Left forelimb (tissue), 1 donor: ENCODE measurements at places on chromosomes 12 and 14.

DNA sequence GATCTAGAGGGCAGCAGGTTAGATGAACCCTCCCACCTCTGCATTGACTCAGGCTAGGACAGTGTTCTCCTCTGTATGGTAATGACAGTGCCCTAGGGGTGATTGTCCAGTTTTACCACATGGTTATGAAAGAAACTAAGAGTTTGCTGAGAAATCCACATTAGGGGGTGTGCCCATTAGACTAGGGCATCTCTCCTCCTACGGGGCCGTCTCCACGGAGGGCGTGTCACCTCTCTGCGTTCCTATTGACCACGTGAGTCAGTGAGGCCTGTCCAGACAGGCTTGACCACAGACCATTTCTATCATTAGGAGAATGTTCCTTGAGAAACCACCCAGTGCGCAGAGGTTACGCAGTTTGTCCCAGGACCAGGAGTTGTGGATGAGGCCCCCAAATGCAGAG, 8.3 kb downstream of the MVK start:
- no peak for DNase-seq

- DNase-seq, result no peak
These were observed 812.4 kb downstream of the NRXN3 start for GRCh38 chr14:78982551-78982950.

- no peak for DNase-seq
These were observed 11.2 kb upstream of the CDC42BPB start for GRCh38 chr14:103068351-103069073.

DNA sequence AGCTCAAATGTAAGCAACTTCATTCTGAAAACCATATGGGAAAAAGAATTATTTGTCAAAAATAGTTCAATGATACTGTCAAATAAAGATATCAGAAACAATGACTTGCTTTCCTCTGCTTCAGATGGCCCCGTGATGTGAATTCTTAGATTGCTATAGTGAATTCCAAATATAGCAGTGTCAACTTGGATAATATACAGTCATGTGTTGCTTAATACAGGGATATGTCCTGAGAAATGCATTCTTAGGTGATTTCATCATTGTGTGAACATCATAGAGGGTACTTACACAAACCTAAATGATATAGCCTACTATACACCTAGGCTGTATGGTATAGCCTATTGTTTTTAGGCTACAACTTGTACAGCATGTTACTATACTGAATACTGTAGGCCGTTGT, 108.7 kb upstream of the MIS18BP1 start:
- no peak for DNase-seq

DNA sequence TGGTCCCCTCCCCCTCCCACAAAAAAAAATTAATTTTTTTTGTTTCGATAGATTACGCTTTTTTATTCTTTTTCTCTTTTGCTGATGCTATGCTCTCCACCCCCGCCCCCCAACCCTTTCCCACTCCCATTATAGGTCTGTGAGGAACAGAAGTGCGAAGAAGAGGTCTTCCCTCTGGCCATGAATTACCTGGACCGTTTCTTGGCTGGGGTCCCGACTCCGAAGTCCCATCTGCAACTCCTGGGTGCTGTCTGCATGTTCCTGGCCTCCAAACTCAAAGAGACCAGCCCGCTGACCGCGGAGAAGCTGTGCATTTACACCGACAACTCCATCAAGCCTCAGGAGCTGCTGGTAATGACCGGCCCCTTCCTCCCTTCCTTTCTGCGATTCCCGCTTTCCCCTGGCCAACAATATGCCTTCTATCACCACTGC, 2.3 kb downstream of the CCND2 start:
- DNase-seq, result no peak

DNA sequence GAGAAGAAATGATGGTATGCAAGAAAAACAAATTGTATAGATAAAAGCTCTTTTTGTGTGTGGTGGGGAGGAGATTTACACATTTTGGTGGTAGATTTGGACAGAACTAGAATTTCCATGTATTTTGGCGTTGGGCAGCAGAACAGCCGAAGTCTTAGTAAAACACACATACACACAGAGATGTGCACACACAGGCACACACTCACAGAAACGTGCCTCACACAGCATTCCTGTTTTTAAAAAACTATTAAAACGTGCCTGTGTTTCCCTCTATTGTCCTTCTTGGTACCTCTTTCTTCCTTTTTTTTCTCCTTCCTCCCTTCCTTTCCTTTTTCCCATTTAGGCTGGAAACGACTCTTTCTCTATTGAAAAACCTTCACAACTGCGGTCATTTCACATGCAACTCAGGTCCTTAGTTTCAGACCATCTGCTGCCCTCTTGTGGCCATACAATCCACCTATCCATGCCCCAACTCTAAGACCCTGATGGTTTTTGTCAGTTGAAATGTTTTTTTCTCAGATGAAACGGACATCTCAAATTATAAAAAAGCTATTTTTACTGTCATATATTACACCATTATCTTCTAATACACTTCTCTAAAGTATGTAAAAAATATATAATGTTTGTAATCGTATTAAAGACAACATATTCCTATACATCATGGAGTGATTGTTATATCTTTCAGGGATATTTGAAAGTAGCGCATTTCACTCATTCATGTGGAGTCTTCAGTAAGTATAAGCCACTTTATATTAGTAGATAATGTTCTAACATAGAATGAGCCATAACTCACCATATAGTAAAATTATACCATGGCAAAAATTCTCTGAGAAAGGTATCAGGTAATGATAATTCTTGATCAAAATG, 386.7 kb upstream of the NOVA1 start:
- DNase-seq, result no peak

GRCh38 chr12:88207921-88208620, 66.0 kb downstream of the TMTC3 start:
- no peak for DNase-seq

DNA sequence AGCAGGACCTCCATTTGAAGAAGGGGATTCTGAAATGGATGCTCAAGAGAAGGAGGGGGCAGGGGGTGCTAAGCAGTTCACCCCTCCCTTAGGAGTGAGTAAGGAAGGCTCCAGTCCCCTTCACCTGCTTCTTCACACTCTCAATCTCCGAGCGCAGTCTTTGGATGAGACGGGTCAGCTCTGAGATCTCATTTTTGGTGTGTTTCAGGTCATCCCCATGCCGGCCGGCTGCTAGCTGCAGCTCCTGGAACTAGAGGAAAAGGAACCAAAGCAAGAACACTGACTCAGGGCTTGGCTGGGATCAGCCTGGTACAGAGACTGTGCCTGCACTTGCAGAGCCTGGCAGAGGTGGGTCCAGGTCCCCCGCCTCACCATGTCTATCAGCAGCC, 7.3 kb downstream of the KRT73 start:
- DNase-seq, result no peak

- peak; percentile 50 for DNase-seq
These were observed 13.3 kb downstream of the TNS2 start for GRCh38 chr12:53062977-53063707.

- DNase-seq, result peak; percentile 73
These were observed 3.6 kb downstream of the TNFAIP2 start for GRCh38 chr14:103126873-103127304.

- no peak for DNase-seq
These were observed 40.8 kb downstream of the CCDC60 start for GRCh38 chr12:119375075-119375882.

DNA sequence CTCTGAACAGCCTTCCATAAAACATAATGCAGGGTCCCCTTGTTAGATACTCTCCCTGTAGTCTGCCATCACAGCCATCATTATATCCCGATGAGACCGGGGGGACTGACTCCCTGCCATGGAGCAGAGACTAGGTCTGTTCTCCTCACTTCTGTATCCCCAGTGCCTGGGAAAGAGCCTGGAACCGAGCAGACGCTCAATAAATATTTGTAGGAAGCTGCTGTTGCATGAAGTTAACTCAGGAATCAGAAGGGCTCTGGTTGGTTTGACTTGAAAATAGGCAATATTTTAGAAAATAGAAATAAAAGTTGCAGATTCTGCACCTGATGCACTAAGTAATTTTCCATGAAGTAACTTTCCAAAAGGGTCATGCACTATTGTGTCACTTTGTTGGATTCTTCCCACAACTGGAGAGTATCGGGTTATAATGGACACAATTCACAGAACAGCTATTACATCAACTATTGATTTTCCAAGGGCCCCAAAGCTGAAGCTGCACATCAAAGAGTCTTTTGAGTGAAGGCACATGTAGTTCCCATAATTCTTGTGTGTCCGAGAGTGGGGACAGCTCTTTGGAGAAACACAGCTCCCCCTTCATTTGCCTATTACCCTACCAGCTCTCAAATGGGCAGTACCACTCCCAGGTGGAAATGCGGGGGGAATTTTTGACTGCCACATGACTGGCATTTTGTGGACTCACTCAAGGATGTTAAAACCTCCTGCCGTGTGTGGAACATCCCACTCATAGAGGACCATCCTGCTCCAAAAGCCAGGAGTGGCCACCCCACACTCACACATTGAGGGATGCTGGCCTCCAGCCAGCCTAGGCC, 18.8 kb downstream of the CLMN start:
- DNase-seq, result no peak

DNA sequence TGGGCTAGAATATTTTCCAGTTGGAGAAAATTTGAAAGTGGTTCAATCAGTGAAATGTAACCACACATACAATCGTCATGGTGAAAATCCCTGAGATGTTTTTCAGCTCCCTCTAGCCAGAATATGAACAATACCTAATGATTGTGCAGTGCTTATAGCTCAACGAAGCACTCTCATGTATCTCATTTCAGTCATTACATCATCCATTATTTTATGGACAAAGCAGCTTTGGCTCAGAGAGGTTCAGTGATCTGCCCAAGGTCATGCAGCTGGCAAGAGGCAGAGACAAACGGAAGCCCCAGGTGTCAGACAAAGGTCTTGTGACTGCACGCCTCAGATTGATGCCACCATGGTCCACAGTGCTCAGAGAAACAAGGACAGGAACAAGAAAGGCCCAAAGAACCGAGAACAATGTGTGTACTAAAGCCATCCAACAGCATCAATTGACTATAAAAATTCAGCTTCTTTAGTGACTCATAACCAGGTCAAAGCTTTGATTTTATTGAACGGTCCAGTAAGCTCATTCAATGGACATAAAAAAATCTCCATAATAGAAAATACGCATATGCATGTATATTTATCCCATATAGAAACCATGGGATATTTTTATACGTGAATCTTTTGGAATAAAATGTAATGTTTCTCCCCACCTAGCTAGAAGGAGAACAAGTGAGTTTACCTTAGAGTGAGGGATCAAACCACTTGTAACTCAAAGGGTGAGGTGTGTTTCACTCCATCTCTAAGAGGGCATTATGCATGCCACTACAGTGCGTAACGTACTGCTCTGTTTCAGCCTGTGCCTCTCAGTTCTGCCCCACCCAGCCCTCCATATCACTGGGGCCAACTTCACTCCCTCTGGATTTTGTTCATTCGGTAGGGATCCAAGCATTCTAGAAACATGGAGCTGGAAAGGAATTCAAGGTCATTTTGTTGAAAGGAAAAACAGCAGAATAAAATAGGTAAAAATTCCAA, 141.8 kb downstream of the GRIN2B start:
- DNase-seq, result no peak

- no peak for DNase-seq
These were observed 20.0 kb downstream of the C12orf76 start for GRCh38 chr12:110028323-110028722.

GRCh38 chr12:89828575-89828974, 119.9 kb upstream of the ATP2B1 start:
- DNase-seq, result no peak

- DNase-seq, result no peak
These were observed 1349.1 kb downstream of the TMEM121 start for GRCh38 chr14:106875503-106875902.

DNA sequence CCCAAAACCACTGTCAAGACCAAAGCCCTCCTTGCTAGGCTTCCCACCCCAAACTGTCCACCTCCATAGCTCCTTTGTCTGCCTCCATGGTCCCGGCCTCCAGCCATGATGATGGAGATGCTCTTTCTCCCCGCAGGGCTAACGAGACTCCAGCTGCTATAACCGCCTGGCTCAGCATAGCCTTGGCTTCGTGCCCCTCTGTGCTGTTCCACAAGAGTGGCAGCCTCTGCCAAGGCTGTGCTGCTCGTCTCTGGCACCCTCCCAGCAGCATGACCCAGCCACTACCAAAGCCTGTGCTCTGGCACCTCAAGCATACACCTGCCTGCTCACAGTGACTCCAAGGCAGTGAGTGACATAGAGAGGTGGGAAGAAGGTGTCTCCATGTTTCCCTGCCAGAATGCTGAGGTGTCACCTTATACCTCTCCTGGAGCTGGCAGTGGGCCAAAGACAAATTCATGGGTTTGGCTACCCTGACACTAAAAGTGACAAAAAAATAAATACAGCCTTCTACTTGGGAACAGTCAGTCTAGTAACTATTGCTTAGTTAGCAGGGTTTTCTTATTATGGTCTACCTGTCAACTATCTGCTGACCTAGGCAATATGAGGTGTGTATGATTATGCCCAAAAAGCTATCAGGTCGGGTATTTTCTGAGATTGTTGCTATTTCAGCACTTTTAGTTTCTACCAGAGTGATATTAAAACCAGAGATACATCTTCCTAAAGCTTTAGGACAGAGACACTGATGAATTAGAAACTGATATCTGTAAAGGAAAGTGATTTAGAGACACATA, 16.1 kb upstream of the KRT73 start:
- DNase-seq, result no peak

DNA sequence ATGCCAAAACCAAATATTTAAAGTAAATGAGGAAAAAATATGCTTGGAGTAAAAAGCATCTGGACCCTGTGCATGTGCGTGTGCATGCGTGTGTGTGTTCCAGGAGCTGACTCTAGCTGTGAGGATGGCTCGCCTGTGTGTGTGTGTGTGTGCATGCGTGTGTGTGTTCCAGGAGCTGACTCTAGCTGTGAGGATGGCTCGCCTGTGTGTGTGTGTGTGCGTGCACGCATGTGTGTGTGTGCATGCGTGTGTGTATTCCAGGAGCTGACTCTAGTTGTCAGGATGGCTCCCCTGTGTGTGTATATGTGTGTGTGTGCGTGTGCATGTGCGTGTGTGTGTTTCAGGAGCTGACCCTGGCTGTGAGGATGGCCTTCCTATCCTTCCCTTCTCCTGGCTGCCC, 357.7 kb downstream of the CACNA1C start:
- no peak for DNase-seq

DNA sequence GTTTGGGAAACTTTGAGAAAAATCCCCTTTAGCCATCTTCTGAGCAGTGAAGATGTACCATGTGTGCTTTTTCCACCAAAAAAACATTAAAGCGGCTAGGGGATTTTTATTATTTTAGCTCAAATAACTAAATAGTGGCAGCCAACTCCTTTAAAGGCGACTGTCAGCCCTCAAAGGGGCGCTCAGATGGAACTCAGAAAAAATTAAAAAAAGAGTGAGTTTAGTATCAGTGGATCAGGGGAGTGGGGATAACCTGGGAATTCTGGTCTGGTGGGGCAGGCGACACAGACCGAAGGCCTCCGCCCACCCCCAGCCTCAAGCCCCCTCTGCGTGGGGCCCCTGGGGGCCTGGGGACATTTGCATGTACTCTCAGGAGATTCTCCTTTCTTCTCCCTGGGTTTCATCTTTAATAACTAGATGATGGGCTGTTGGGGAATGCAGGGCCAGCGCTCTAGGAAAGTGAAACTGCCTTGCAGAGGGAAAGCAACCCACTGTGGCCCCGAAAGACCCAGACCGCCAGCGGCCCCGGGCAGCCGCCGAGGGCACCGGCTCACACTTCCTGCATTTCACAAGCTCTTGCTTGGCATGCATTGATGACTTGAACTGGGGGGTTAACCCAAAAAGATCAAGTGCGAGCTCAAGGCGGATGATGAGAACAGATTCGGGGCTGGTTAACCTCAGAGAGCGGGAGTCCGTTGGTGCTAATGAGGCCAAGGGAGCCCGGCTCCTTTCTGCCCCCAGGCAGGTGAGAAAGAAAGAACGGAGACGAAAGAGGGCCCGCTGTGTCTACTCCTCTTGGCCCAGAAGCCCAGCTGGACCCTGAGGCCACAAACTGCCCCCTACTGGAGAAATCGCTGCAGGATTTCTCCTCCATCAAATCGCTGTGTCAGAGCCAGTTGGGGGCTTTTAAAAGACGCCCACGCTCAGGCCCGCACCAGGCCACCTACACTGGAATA, 7.3 kb upstream of the BATF start:
- DNase-seq, result no peak
